HCT116 (cell line): ENCODE measurements at places on chromosomes 12 and 14. TPM values are rescaled to one million over a fixed set of nuclear protein-coding genes. Genes with fewer than 3 reads are reported as not detected.
A peak's percentile ranks its signal among the peaks of the same experiment; 100 is the strongest.

DNA sequence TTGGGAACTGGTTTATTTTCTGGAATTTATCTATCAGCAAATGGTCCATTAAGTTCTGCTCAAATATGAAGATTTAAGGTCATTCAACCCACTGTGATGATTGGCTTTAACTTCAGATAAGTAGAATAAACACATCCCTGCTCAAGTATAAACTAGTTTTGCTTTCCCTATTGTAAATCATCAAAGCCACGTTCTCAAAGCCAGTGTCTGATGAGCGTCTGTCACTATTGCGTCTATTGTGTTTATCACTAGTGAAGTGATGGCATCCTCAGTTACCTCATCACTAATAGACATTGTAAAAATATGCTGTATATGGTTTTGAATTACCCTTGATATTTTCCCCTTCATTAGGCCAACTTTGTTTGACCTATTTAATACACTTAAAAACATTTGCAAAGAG lies 351.3 kb downstream of the BCAT1 start:
- no peak overlapping the region for H3K4me3 ChIP-seq
- no peak overlapping the region for H3K27ac ChIP-seq
- H3K4me1 ChIP-seq, result no peaks in the 10 kb centered on the region
- no peak for DNase-seq

The ADSS1 gene
- total RNA-seq, result 9.9 TPM

- H3K27ac ChIP-seq, result peak overlapping the region; percentile 94
- no peak for DNase-seq
- H3K27me3 ChIP-seq, result no peaks in the 10 kb centered on the region
- H3K4me1 ChIP-seq, result peaks cover 57% of the 10 kb centered on the region
These were observed 52.6 kb downstream of the DIP2B start for GRCh38 chr12:50557421-50557820.

The KRT82 gene
- not detected for total RNA-seq

The KRT3 gene
- not detected for total RNA-seq

DNA sequence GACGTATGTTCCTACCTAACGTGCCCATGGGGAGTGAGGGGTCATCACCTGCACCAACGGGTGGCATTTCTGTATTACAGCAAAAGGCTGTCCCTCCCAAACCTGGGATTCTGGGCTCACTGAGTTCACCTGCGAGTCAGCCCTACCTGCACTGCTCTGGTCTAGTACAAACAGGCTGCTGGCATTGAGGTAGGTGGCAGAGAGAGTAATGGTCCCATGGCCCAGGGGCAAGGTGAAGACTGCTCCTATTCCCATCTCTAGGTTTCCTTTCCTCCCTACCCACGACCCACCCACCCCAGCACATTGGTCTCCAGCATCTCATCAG lies 421 bp downstream of the SUOX start:
- H3K4me1 ChIP-seq, result peaks cover 8% of the 10 kb centered on the region; the same call in 1 of the 2 replicates
- peaks cover 13% of the 10 kb centered on the region for H3K36me3 ChIP-seq
- no peak for DNase-seq

DNA sequence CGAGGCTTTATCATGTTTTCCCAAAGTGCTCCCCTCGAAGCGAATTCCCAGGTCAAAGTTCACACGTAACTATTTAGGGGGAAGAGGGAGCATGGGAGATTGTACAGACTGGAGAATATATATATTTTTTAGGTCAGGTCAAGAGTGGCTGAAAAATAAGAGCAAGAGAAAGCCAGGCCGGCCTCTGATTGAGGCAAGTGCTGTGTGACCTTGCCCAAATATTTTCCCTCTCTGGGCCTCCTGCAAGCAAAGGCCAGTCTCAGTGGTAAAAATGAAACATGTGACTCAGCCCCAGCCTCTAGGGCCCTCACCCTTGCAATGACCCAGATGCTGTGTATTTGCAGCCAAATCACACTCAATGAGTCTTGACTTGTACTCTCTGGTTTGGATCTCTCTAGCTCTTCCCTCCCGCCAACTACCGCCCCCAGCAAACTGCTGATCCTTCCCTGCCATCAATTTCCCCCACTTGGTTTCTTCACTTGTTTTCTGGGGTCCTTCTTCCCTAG lies 34.1 kb downstream of the SMUG1 start:
- H3K4me3 ChIP-seq, result no peak overlapping the region
- H3K27ac ChIP-seq, result no peak overlapping the region
- H3K36me3 ChIP-seq, result no peaks in the 10 kb centered on the region
- H3K4me1 ChIP-seq, result peaks cover 4% of the 10 kb centered on the region
- no peak for DNase-seq
- H3K27me3 ChIP-seq, result no peaks in the 10 kb centered on the region

DNA sequence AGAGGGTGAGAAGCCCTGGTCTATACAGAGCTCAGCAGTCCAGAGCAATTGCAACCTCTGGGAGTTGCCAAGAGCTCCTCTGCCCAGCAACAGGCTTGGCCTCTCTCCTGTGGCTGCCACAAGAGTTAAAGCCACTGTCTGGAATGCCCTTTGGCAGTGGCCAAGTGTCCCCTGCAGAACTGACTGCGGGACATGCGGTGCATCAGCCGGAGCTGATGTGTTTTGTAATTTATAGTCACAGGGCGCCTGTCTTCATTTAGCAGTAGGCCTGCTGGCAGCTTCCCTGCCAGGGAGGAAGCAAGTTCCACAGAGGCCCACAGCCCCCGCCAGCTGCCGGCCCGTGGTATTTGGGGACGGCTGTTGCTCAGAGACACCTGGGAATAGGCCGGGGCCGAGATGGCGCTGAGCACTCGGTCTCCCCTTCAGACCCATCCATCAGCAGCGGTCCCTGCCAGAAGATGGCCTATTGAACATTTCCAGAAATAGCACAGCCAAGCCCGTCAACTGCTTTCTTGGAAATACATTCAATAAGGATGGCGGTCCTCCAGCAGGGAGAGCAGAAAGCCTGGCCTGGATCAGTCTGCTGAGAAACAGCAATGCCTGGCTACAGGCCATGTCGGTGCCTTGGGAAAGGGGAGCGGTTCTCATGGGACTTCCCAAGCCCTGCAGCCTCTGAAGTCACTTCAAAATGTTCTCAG lies 217.4 kb downstream of the CRADD start:
- H3K27ac ChIP-seq, result no peak overlapping the region
- no peaks in the 10 kb centered on the region for H3K4me1 ChIP-seq
- no peaks in the 10 kb centered on the region for H3K36me3 ChIP-seq
- no peak overlapping the region for H3K4me3 ChIP-seq

DNA sequence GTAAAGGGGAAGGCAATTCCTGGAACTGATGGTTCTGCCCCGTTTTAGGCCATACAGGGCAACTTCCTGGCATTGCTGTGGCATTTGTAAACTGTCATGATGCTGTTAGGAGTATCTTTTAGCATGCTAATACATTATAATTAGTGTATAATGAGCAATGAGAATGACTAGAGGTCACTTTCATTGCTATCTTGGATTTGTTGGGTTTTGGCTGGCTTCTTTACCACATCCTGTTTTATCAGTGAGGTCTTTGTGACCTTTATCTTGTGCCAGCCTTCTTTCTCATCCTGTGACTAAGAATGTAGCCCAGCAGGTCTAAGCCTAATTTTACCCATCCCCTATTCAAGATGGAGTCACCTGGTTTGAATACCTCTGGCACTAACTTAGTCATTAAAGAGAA lies 51.2 kb downstream of the TESPA1 start:
- H3K36me3 ChIP-seq, result no peaks in the 10 kb centered on the region
- H3K27ac ChIP-seq, result no peak overlapping the region
- no peaks in the 10 kb centered on the region for H3K27me3 ChIP-seq
- H3K4me1 ChIP-seq, result peaks cover 5% of the 10 kb centered on the region; the same call in 1 of the 2 replicates

The PPFIA2 gene
- not detected for total RNA-seq

The SERPINA10 gene
- total RNA-seq, result not detected

GRCh38 chr12:79707830-79708229 lies 17.1 kb upstream of the PAWR start:
- DNase-seq, result no peak
- H3K27ac ChIP-seq, result no peak overlapping the region
- H3K36me3 ChIP-seq, result no peaks in the 10 kb centered on the region
- H3K27me3 ChIP-seq, result no peaks in the 10 kb centered on the region
- no peaks in the 10 kb centered on the region for H3K4me1 ChIP-seq

The PTPN21 gene
- 7.6 TPM for total RNA-seq

The DIO2 gene
- total RNA-seq, result 0.10 TPM

- H3K4me1 ChIP-seq, result no peaks in the 10 kb centered on the region
- DNase-seq, result no peak
- H3K36me3 ChIP-seq, result no peaks in the 10 kb centered on the region
- H3K27ac ChIP-seq, result no peak overlapping the region
- no peak overlapping the region for H3K4me3 ChIP-seq
These were observed 313.0 kb upstream of the PRKD1 start for GRCh38 chr14:30240685-30241084.

The GYS2 gene
- total RNA-seq, result not detected

The CFAP251 gene
- 2.6 TPM for total RNA-seq

DNA sequence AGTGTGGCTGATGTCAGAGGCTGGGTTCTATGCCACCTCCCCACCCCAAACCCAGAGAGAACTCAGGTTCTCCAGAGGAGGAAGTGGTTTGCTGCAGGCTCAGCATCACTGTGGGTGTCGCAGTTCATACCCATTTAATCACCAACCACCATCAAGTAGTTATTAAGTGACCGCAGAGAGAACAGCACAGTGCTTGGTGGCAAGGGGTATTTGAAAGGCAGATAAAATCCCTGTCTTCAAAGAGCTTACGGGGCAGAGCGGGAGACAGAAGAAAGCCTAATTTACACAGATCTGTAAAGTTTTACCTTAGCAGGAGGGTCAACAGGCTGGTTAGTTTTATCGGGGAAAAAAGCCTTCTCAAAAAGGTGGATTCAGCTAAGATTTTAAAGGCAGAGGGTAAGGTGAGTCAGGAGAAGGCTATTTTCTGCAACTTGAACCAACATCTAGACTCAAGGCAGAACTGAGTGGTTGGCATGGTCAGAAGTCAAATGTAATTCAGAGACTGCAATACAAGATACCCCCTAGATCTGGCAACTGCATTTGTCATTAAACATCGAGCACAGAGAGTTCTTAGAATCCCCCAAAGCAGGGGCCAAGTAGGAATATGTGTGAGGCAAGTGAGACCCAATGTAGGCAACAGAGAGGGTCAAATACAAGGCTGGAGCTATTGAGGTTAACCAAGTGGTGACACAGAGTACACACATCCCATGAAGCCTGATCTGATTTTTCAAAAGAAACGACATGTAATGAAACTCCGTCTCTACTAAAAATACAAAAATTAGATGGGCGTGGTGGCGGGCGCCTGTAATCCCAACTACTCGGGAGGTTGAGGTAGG lies 13.2 kb downstream of the PXN start:
- no peak for DNase-seq
- H3K36me3 ChIP-seq, result peaks cover 3% of the 10 kb centered on the region; the same call in 1 of the 2 replicates
- H3K27ac ChIP-seq, result no peak overlapping the region
- no peak overlapping the region for H3K4me3 ChIP-seq
- H3K4me1 ChIP-seq, result peaks cover 73% of the 10 kb centered on the region

DNA sequence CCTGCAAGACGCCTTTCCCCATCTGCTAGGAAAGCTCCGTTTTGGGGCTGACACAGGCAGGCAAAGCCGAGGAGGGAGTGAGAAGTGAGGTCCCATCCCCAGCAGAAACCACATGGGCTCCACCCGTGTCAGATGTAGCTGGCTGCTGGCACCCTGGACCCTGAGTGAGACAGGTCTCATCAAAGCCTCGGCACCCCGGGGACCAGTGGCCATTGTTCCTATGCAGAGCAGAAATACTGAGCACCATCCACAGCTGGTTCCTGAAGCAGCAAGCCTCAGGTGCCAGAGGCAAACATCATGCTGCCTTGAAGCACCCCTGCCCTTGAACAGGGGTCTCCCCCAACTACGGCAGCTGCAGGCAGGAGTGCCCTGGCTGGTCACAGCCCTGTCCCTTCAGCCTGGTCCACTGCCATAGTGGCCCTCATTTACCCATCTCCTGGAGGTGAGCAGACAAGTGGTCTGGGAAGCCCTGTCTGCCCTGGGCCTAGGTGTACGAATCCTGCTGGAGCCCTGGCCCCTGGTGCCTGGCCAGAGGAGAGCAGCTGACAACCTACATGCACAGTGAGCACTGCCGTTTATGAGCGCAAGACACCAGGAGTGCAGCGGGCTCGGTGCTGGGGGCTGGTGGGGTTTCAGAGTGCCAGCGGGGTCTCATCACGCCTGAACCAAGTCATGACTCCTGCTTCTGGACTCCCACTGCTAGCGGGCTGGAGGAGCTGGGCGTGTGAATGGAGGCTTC lies 289.8 kb upstream of the RTL1 start:
- no peaks in the 10 kb centered on the region; the same call in 1 of the 2 replicates for H3K27me3 ChIP-seq
- no peak overlapping the region for H3K4me3 ChIP-seq
- no peaks in the 10 kb centered on the region for H3K36me3 ChIP-seq
- H3K27ac ChIP-seq, result no peak overlapping the region
- H3K4me1 ChIP-seq, result no peaks in the 10 kb centered on the region
- DNase-seq, result no peak

DNA sequence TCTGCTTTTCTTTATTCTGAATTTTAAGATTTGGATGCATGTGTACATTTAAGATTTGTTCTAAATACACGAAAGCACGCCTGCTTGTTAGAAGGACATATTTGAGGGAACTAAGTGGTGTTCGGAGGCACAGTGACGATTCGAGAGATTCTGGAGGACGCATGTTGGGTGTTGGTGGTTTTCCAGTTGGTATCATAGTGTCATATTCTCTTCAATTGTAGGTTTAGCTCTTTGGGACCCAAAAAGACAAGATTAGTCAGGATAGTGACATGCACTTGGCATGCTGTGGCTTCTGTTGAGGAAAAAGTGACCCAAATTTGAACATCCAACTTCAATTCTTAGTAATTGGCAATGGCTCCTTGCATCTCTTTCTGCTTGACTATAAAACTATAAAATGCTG lies 30.1 kb downstream of the PRKCH start:
- H3K4me1 ChIP-seq, result peaks cover 29% of the 10 kb centered on the region
- no peak for DNase-seq
- no peak overlapping the region for H3K27ac ChIP-seq
- H3K27me3 ChIP-seq, result no peaks in the 10 kb centered on the region
